Amniotic stem cell (primary cell): ENCODE measurements at places on chromosomes 5 and 9.

DNA sequence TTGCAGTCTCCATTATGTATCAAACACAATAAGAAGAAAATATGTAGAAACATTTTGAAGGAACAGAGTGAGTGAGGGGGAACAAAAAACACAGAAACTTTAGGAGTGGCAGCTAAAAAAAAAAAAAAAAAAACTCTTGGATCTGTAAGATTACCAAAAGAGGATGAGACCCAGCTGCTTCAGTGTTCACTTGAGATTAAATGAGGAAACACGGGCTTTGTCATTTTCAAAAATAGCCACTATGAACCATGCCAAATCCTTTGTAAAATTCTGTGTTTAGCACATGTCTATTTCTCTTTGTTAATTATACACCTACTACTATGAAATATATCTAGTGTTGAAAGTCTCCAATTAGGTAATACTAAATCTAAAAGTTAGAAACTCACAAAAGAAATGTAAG, 485.9 kb downstream of the EFNA5 start:
- no peak for DNase-seq

DNA sequence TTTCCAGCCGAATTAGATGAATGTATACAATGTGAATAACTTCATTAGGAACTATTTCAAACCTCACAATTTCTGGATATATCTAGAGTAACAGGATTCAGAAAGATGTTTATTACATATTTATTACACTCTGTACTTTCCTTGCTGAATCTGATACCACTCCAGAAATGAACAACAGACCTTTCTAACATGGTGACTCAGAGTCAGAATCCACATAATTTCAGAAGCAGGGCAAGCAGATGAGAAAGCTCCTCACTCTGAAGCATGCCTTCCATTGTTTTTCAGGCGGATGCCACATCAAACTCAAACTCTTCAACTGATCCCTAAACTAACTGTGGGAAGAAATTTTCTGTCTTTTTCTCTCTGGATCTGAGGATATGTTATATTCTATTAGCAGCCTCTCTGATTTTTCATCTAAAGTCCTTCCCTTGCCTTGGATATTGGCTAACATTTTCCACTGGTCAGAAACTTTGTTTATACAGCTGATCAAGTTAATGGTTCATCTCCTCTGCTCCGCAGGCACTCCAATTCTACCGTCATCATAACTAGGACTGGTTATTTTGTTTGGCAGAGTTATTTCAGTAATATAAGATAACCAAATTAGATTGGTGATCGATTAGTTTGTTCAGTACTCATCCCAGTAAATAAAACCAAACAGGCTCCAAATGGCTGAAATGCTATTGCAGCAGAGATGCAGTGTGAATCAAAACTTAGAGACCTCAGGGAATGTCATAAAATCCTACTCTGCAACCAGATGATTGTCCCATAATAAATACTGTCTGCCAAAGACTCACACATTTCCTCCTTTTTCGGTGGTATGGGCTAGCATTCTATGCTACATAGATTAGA, 556.0 kb downstream of the EBF1 start:
- peak; percentile 50 for DNase-seq

- no peak for DNase-seq
Measured at GRCh38 chr5:58060996-58061395, 398.9 kb downstream of the PLK2 start.

GRCh38 chr9:3480353-3480655, 45.5 kb downstream of the RFX3 start:
- DNase-seq, result no peak

GRCh38 chr5:98986587-98986986, 57.8 kb upstream of the CHD1 start:
- no peak for DNase-seq

GRCh38 chr5:142576303-142576702, 109.6 kb downstream of the FGF1 start:
- no peak for DNase-seq

DNA sequence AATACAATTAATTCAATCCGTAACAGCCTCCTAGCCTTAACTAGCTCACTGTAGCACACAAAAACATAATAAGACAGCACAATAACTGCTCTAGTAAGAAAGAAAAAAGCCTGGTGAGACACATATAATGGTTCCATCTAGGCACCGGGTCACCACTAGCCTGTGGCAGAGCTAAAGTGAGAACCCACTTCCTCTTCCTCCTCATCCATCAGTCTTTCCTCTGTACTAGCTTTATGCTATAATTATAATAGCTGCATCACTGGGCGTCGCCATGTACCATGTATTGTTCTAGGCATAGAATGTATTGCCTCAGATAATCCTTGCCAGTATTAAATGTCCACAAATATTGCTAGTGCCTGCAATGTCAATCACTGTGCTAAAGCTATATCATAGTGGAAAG, 23.1 kb downstream of the ADRB2 start:
- no peak for DNase-seq

- DNase-seq, result no peak
Measured at GRCh38 chr5:14242871-14243383, 99.8 kb downstream of the TRIO start.

GRCh38 chr9:35287987-35288632, 126.3 kb downstream of the UNC13B start:
- no peak for DNase-seq

DNA sequence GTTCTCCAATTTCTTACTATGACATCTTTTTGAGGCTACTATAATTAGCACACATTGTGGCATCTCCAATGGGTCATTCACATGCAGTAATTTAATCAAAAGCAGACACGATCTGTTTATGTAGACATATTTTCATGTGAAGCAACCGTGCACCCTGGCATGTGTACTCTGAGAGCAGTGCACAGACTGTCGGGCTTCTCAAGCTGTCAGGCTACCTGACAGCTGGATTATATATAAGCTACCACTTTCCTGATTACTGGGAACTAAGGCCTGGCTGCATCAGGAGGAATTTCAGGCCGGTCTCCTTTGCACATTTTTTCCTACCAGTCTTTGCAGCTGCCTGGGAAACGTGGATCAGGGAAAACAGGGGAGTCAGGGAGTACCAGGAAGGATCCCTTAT, 197.5 kb downstream of the MAPKAP1 start:
- DNase-seq, result no peak

- DNase-seq, result no peak
Measured at GRCh38 chr9:113879911-113880310, 3.8 kb downstream of the ZNF618 start.

DNA sequence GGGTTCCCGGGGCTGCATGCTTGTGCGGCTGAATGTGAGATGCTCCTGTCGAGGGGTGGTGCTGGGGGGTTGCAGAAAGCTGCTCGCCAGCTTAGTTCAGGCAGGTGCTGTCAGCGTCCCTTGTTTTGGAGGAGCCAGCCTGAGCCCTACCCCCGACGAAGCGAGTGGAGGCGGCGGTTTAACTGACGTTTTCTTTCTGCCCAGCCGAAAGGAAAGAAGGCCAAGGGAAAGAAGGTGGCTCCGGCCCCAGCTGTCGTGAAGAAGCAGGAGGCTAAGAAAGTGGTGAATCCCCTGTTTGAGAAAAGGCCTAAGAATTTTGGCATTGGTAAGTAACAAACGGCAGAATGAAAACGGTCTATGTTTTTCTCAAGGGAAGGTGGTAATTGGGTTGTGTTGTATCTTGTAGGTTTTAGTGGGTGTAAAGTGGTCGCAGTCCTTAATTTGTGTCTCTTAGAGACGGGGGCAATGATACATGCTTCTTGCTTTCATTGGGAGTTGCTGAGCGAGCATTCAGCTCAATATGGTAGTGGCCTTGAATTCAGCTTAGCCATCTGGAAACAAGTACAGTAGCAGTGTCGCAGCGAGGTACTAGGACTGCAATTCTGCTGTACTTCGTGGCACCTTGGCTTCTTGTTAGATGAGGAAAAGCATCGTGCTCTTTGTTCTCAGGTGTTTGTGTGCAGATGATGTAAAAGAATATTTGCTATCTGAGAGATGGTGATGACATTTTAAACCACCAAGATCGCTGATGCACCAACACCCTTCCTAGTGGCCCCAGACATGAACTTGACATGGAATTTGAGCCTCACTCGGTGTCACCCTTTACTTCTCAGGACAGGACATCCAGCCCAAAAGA, 928 bp downstream of the RPL7A start:
- DNase-seq, result no peak

DNA sequence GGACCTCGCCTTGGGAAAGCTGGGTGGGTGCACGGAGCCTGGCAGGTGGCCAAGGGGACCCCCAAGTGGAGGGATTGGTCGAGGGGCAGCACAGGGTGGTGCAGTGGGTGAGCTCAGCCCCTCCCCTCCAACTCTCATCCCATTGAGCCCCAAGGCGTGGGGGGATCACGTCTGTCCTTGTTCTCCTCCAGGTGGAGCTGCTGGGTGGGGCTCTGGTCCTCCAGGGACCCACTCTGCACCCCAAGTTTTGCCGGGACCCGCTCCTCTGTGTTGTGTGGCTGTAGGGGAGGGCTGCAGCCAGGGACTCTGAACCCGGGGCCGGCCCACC, 3.6 kb upstream of the FUT7 start:
- DNase-seq, result no peak

DNA sequence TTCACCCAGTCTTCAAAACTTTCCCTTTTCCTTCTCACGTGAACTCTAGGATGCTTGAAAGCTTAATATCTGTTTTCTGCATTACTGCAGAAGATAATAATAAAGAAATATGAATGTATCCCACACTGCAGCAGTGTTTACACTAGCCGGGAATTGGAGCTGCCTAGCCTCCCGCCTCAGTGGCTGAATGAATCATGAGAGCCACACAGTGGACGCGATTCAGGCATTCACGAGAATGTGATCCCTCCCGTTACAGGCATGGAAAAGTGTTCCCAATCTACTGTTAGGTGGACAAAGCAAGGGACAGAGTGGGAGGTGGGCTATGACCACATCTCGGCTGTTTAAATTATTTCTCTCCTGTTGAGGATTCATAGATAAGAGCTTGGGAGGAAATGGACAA, 69.4 kb upstream of the CTSL start:
- DNase-seq, result peak; percentile 18

DNA sequence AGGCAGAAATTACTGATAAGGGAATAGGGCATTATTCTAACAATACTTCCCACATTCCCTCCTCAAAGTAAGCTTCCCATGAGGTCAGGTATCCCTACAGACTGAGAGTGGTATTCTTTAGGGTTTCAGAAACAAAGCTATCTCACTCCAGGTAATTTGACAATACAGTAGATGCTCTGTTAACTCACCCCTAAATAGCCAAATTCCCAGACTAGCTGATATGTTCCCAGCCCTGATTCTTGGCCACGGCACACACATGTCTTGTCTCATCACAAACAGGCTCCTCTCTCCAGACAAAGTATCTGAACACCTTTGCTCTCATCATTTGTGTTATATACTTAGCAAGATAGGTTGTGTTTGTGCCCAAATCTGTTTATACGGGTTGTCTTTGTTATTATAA, 139.9 kb downstream of the ZNF608 start:
- no peak for DNase-seq

DNA sequence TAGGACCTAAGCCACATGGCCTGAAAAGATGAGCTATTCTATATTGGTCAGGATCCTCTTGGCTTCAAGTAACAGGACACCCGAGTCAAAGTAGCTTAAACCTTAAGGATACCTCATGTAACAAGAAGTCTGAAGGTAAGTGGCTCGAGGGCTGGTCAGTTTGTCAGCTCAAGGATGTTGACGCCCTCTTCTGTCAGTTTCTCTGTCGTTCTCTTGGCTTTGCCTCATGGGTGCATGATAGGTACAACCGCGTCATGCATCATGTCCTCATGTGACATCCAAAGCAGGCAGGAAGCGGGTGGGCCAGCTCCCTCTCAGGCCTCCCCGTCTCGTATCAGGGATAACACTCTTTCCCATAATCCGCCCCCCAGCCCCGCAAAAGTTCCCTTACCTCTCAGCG, 22.1 kb upstream of the TCERG1 start:
- DNase-seq, result no peak

GRCh38 chr5:155293605-155294178, 280.1 kb downstream of the KIF4B start:
- no peak for DNase-seq

- DNase-seq, result no peak
Measured at GRCh38 chr9:121357011-121357410, 13.0 kb downstream of the STOM start.

GRCh38 chr5:35417040-35417439, 186.8 kb upstream of the PRLR start:
- DNase-seq, result no peak

GRCh38 chr9:134552349-134552990, 89.1 kb upstream of the COL5A1 start:
- DNase-seq, result no peak

DNA sequence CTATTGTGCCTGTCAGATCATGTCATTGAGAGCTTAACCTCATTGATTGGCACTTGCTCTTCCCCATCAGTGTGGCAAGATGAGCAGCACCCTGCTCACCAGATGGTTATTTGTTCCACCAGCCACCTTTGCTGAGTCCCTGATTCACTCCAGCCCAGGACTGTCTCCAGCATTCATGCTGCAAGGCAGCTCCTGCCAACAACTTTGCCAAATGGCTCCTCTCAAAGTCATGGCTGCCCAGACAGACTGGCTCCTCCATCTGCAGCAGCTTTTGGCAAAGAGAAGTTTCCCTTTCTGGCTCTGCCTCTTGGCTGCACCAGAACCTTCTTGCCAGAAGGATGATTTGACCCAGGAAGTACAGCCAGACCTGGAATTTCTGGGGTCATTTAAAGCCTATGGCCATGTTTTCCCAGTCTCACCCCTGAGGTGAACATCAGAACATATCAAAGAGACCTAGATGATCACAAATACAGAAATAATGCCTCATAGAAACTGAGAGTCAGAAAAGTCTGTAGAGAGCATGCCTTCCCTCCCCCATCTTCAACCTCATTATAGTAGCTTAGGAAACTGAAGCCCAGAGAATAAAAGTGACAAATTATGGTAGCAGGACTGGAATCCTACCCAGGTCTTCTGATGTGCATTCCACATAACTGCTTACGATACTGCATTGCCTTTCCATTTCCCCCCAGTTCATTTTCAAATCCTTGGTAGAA, 10.4 kb downstream of the PPP2R2B start:
- DNase-seq, result no peak
